Caudate nucleus (tissue), 63 donors: ENCODE measurements at places on chromosomes 4 and X.

- no peak for DNase-seq
Observed at GRCh38 chr4:77185686-77186085, 28.7 kb downstream of the CCNG2 start.

DNA sequence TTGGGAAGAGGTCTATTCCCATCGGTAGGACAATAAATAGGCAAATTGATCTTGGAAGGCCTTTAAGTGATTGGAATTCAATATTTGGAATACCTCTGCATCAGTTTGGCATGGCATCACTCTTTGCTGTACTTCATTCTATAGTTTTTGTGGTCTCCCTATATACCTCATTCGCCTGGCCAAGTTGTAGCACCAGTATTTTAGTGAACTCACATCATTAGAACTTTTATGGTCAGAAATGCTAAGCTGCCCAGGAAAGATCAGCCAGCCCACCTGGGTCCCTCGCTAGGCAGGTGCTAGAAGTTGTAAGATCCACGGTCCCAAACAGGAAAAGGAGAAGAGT lies 40.3 kb downstream of the ZCCHC13 start:
- no peak for DNase-seq

DNA sequence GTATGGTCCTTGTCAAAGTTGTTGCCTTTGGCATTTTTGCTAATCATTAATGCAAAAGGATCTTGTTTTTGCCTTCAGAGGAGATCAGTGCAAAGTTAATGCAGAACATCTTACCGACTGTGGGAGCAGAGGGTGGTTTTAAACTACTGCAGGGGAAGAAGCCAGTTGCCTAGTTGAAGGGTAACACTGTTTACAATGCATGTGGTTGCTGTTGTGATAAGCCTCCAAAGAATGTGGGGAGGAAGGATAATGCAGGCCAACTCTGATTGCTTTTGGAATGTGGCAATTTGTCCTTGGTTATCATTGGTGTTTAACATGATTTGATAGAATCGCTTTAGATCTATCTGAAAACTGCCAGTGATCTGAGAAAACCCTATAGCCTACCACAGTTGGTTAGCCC lies 204.3 kb upstream of the TLL1 start:
- no peak for DNase-seq

GRCh38 chr4:99383833-99384392 lies 31.4 kb upstream of the ADH1C start:
- no peak for DNase-seq

DNA sequence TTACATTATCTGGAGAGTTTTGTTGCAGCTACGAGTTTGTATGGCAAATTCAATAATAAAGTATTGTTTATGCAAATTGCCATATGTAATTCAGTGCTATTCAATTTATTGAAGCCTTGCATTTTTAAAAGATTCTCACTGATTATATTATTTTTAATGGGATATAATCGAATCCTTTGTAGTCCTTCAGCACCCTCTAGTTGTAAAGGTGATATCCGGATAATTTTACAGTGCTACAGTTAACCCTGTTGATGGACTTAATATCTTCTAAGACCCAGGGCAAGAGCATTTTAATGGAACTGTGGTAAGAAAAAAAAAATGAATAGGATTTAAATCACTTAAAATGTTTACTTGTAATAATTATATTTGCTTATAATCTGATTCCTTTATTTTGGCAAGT lies 48.5 kb upstream of the GRIA2 start:
- DNase-seq: no peak

DNA sequence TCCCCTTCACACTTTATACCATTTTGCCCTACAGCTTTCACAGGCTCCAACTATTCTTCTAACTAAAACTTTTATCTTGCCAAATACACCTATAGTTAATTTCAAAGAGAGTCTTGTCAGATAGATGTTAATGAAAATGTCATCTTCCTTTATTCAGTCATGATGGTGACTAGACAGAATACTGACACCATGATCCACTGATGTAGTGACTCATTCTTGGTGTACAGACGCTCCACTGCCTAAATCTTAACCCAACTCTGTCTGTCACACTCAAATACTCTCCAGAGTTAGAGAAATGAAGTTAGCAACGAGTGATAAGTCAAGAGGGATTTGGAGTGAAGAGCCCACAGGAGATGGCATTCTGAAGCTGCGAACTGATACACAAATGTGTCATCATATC lies 32.1 kb upstream of the HDAC8 start:
- DNase-seq: no peak
